ENCODE measurements at places on chromosomes 5 and 9.

DNA sequence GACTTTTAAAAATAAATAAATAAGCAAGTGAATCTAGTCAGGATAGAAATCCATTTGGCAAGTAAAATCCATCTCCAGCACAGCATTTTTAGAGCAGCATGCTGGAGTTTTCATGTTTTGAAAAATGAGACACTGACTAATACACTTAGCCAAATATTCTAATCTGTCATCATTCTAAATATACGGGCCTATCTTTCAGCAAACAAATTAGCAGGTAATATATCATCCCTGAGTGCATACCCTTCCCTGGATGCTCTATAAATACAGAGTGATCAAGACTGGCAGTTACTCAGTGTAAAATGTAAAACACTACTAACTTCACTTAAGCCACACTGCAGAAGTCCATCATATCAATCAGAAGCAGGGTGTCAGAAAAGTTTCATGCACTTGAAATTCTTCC is 58.4 kb downstream of the MLLT3 start:
- DNase-seq, result no peak

- DNase-seq, result no peak
These were observed 25.1 kb downstream of the ARHGAP26 start for GRCh38 chr5:142795251-142795650.

GRCh38 chr9:93593144-93593658 is 16.8 kb downstream of the PHF2 start:
- DNase-seq, result no peak

- DNase-seq, result no peak
These were observed 284.8 kb upstream of the CD180 start for GRCh38 chr5:67481362-67481761.

- no peak for DNase-seq
These were observed 138.7 kb upstream of the EFNA5 start for GRCh38 chr5:107809201-107810034.

DNA sequence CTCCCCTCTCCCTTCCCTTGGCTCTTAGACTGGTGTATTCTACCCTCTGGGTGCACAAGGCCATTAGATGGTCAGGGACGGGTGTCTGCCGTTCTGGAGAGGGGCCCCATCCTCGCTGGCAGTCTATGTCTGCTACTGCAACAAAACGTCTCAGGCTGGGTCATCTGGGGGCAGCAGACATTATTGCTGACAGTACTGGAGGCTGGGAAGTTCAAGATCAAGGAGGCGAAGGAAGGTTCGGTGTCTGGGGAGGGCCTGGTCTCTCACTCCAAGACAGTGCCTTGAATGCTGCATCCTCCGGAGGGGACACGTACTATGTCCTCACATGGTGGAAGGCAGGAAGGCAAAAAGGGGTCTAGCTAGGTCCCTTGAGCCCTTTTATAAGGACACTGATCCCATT is 93.4 kb upstream of the COL5A1 start:
- no peak for DNase-seq

- DNase-seq, result no peak
These were observed 118.9 kb downstream of the TRIO start for GRCh38 chr5:14261856-14262611.

DNA sequence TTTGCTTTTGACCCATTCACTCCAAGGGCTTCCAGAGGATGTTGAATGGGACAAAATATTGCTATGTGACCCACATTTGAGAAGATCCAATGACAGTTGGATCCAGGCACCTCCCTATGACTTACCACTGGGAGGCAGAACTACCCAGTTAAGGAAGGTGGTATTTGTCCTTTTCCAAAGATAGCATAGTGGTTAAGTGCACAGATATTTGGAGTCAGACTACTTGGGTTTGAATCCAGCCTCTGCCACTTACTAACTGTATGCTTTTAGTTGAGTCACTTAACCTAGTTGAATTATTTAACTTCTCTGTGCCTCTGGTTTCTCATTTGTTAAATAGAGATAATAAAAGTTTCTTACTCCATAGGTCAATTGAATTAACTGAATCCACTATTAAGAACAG is 74.5 kb upstream of the PALM2AKAP2 start:
- DNase-seq, result no peak

All from activated CD8-positive, alpha-beta memory T cell treated with anti-CD3 and anti-CD28 coated beads for 4 hours (primary cell).